ENCODE measurements at places on chromosomes 12 and 14.

- DNase-seq, result no peak
These were observed 4.1 kb downstream of the SMIM41 start for GRCh38 chr12:52083638-52083996.

DNA sequence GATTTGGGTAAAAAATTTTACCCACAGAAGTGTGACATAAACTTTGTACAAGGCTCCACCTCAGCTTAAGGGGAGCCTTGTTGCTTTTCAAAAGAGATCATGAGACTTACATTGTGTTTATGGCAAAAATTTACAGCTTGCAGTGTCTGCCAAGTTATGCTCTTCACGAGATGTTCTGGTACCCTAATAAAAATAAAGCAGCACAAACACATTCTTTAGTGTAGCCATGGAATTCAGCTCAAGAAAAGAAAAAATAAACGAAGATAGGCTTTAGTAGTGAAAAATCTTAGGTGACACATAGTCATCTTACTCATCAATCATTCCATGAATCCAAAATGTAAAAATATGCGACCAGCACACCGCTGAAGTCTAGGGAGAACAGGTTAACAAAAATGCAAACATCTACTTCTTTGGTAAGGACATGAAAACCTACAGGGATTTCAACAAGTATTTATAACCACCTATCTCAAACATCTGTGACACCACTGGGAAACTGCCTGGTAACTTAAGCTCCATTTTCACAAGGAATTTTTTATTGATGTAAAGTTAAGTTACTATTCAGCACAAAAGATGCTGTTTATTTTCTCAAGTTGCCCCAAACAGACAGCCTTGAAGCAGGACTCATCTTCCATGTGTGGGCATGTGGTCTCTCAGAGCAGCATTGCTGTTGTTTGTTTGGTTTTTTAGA lies 32.9 kb downstream of the DMAC2L start:
- DNase-seq, result peak; percentile 78

- no peak for DNase-seq
These were observed 83.9 kb downstream of the KNTC1 start for GRCh38 chr12:122610911-122611310.

- DNase-seq, result peak; percentile 26
These were observed 31.1 kb upstream of the POC1B start for GRCh38 chr12:89556976-89557375.

GRCh38 chr14:97930166-97930565 lies 1133.0 kb downstream of the VRK1 start:
- no peak for DNase-seq

DNA sequence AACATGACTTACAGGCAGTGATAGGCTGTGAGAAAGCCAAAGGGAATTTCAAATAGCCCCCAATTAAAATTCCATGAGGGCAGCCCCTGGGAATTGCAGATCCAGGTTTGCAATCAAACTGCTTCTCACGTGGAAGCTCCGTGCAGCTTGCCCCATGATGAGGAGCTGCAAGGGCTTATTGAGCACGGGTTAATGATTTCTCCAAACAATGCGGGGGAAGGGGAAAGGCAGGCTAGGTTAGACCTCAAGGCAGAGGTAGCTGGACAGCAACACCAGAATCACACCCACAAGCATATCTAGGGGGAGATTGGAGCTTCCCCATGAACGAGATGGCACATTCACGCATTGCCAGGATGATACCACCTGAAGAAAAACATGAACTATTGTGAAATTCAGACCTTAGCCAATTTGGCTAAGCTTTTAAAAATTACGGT lies 5.0 kb upstream of the DUSP6 start:
- DNase-seq, result no peak

GRCh38 chr14:101909371-101910096 lies 54.8 kb upstream of the DYNC1H1 start:
- no peak for DNase-seq

- no peak for DNase-seq
These were observed 251.6 kb upstream of the SLC16A7 start for GRCh38 chr12:59344224-59344623.

- no peak for DNase-seq
These were observed 25.1 kb downstream of the RBMS2 start for GRCh38 chr12:56546680-56547079.

GRCh38 chr12:3630111-3630510 lies 122.8 kb downstream of the CRACR2A start:
- DNase-seq, result no peak

DNA sequence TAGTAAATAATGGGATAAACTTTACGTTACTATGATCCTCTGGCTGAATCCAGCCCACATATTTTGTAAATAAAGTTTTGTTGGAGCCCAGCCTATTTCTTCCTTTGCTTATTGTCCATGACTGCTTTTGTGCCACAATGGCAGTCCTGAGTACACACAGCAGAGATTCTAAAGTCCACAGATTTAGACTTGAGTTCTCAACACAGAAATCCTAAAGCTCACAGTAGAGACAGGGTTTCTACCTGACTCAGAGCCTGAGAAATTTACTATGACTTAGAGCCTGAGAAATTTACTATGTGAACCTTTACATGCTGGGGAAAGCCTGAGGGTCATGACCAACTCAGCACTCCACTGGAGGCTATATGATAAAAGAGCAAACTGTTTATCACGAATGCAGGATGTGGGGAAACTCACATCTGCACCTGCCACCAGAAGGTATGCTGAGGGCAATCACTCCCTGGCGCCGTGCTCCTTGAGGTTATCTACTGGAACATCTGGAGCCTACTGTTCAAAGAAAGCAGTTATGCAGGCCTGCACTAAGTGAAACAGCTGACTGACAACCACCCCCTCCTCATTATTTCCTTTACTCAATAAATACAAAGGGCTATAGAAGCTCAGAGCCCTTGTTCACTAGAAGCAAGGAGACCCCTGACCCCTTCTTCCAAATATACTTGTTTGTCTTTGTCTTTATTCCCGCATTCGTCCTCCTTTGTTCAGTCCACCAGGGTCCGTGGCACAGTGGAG lies 52.6 kb upstream of the BICD1 start:
- no peak for DNase-seq

DNA sequence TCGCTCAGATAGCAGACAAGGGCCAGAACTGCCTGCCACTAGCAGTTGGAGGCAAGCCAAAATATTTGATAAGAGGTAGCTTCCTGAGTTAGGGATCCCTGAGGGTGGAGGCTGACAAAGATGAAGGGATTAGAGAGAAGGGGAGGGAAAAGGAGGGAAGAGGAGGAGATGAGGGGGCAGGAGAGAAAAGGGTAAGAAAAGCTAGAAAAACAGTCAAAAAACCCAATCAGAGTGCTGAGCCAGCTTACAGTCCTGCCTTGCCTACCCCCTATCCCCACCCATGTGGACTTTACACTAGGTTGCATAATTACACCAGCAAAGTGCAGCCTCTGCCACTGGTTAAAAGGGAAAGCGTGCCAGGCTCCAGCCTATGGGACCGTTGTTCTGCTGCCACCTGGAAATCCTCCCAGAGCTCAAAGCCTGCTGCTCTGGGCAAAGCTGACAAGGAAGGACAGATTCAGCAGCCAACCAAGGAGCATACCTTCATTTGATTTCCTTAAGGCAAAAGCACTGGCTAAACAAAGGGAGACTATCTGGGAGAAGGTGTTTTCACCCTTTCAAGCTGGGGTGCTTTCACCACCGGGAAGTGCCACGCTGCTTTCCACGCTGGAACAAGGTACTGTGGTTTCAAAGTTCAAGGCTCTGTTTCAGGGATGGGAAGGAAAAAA lies 3.8 kb upstream of the NUMB start:
- no peak for DNase-seq

- no peak for DNase-seq
These were observed 231.4 kb upstream of the DDHD1 start for GRCh38 chr14:53384536-53384935.

DNA sequence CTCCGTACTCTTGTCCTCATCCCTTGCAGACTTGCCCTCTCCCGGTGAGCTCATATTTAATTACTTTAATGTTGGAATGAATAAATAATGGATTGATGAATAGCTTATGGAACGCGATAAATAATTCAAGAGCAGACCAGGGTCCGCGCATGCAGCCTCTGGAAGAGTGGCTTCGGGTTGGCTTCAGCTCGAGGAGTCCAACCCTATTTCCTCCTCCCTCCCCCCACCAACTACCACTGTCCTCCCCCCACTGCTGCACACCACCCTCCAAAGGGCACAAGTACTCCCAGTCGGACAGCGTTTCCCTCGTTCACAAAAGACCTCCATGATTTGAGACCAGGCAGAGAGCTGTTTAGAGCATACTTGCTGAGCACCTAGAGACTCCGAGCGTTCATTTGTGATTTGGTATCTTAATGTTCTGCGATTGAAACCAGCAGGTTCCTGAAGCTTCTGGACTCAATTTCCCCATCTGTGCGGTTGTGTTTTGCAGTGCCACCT lies 647 bp upstream of the SIX1 start:
- DNase-seq, result peak; percentile 47

DNA sequence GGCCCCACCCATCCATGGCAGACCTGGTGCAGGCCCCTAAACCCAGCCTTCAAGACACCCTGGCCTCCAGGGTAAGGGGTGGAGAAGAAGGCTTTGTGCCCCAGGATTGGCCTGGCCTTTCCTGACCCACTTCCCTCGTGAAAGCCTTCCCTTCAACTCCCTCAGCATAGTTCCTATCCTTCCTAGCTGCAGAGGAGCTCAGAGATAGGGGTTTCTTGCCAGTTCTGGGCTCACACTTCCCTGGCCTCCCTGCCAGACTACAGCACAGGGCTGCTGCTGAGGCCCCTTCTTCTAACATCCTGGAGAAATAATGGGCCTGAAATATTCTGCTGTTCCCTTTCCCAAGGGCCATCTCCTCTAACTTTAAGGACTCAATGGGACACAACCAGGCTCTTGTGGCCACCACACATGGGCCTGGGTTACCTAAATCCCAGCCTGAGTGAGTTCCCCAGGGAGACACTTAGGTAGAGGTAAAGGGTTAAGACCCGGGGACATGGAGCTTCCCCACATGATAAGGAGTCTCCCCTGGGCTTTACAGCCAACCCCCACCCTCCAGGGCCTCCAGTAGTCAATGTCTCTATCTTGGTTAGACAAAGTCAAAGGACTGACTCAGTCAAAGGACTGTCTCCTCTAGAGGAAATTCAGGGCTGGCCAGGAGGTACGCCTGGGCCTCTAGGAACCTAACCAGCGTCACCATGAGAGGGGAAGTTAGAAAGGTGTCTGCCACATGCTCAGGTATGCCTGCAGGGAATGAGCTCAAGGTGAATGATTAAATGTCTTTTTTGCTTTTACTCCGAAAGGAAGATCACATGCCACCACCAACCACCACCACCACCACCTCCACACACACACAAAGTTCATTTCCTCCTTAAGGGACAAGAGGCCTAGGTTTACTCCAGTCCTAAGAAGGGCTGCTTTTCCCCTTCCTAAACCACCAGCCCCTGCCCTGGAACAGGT lies 7.1 kb downstream of the ZFP36L1 start:
- peak; percentile 68 for DNase-seq

DNA sequence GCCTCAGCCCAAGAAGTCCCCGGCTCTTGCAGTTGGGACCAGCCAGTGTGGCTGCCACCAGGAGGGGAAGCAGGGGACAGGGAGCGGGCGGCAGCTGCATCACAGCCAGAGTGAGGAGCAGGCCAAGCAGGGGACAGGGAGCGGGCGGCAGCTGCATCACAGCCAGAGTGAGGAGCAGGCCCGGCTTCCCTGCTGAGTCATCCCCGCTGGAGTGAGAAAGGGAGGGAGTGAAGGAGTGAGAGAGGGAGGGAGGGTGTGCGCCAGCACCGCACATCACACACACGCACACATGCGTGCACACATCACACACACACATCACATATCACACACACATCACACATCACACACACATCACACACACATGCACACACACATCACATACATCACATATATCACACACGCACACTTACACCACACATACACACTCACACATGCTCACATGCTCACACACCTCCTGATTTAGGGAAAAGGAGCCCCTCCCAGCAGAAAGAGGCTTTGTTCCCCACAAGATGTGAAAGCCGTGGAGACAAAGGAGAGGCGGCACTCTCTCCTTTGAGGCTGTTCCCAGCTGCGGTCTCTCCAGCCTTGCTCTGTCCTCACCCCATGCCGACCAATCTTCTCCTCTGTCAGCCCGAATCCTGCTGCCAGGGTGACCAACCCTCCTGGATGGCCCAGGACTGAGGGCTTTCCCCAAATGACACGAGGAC lies 16.7 kb upstream of the ZDHHC22 start:
- DNase-seq, result peak; percentile 68

GRCh38 chr14:75871181-75871880 lies 110.5 kb downstream of the TGFB3 start:
- DNase-seq, result no peak

DNA sequence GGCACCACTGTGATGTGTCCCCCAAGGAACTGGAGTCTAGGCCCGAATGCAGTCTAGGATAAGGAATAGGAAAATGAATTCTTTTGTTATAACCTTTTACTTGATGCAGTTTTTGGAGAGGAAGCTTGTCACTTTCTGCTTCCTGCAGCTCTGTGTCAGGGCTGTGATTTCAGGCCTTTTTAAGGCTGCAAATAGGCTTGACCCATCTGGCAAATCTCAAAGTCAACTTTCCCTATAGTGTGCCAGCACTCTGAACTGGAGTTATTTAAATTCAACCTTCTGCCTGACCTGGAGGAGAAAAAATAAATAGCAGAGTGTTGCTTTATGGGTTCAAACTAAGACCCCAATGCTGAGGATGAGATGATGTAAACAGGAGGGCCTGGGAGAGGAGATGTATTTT lies 51.8 kb upstream of the CEP83 start:
- no peak for DNase-seq

DNA sequence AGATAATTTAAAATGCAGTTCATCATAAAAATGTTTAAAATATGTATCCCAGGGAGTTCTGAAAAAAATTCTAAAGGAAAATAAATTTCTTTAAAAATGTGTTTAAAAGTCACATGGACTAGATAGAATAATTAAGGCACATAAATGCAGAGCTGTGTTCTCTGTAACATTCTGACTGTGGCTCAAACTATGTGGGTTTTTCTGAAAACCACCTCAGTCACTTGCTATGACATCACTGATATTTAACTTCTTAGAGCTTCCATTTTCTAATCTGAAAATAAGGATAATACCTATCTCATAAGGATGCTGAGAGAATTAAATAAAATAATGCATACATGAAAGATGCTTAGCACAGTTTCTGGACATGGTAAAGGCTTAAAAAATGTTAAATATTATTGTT lies 107.3 kb downstream of the SLC41A2 start:
- DNase-seq, result peak; percentile 27

GRCh38 chr14:71137536-71138447 lies 230.5 kb downstream of the PCNX1 start:
- no peak for DNase-seq

Measured in fibroblast of skin of right quadriceps (primary cell).